ENCODE measurements at places on chromosomes 7 and 10.
A peak's percentile ranks its signal among the peaks of the same experiment; 100 is the strongest.

GRCh38 chr7:139947021-139947420 lies 115.7 kb downstream of the PARP12 start:
- no peak for DNase-seq

GRCh38 chr7:103532955-103533354 lies 86.9 kb upstream of the SLC26A5 start:
- DNase-seq, result no peak

- peak; percentile 43 for DNase-seq
Observed at GRCh38 chr10:3803927-3804741, 19.1 kb upstream of the KLF6 start.

DNA sequence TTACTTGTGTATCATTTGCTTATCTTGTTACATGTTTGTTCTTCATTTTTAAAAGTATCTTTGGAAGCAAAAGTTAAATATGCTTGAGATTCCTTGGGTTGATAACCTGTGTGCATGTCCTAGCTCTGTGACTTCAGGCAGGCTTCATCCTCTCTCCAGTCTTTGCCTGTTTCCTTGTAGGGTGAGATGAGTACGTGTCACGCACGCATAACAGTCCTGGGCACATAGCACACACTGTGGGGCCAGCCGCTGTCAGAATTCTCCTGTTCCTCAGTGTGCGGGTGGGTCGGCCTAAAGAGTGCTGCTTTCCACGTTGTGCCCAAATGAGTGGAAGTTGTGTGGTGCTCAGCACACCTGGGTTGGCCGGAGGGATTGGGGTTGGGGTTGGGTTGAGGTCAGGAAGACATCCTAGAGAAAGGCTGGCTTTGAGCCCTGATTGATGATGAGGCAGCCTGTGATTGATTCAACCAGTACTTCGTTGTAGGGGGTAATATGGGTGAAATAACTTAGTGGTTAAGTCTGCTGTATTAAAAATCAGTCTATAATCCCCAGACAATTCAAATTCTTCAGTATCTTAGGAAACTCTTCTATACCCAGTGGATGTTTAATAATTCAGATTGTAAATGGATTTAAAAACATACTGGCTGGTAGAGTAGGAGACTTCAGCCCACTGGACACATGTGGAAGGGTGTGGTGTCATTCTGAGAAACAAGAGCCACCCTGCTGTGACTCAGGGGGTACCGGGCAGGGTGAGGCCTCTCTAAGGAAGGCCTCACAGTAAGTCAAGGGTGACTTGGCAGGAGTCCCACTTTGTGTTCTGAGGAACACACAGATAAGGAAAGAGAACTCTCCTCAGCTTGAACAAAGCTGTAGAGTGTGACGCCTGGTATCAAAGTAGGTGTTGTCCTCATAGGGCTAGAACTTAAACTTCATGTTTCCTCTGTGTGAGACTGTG lies 54.8 kb downstream of the DAGLB start:
- DNase-seq, result peak; percentile 66

DNA sequence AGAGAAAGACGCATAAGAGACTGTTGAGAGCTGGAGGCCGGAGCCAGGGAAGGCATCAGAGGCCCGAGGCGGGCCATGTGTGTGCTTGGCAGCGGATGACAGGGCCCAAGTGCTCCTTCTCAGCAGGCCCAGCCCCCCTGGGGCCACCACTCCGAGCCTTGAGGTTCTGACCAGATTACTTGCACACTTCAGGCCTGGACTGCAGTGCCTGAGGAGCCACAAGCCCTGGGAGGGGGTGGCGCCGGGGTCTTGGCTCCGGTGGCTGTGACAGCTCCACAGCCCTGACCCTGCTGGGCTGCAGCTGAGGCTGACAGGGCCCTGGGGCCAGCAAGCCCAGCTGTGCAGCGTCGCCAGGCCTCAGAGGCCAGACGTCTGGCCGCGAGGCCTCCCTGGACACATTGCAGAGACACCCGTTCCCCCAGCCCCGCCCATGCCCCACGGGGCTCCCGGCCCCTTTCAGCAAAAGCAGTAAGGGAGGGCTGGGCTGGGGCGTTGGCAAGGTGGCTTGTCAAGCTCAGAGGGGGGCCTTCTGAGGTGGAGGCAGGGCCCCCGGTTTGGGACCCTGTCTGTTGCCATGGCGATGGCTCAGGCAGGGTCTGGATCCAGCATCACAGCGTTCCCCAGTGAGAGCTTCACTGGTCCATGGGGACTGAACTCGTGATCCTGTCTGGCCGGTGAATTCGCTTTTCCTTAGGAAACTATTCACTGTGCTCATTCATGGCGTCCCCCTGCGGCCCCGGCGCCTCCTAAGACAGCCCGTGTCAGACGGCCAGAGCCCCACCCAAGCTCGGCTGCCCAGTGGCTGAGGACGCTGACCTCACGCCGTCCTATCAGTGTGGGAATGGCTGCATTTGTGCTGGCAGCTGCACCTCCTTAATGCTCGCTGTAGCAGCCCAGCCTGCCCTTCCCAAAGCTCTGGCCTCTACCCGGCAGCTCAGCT lies 5.7 kb downstream of the ELN start:
- DNase-seq, result no peak

GRCh38 chr10:114683593-114683992 lies 25.5 kb upstream of the ABLIM1 start:
- no peak for DNase-seq

DNA sequence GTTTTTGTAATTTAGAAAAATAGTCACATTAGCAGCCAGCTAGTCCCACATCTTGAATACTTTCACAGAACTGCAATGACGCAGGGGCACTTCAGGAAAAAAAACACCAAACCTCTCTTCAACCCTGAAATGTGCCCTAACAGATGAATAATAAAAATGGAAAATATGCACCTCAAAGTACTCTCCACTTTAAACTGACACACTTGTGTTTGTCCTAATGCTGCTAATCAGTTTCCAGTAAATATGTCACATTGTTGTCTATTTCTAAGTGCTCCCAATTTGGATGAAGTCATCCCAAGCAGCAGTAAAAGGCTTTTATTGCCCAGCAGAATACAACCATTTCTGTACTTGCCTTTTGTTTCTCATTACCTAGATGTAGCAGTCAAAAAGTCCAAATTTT lies 86.7 kb downstream of the PARD3 start:
- DNase-seq, result no peak

GRCh38 chr7:30029696-30030095 lies 1.5 kb downstream of the PLEKHA8 start:
- no peak for DNase-seq

DNA sequence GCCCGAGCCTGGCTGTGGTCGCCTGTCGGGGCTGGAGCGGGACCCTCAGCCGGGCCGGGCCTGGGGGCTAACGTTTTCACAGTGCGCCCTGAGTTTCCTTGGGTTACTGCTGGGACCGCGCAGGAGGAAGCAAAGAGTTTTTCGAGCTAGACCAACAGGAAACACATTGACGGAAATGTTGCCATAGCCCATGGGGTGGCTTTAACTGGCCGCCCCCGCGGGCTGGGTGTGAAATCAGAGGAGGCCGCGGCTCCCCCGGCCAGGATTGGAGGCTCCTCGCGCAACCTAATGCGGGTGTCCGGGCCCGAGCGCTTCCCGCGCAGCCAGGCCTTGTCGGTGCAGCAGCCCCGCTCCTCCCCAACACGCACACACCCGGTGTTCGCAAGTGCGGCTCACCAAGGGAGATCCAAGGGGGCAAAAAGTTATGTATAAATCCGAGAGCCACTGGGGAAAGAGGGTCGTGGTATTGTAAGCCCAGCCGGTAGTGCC lies 1.9 kb downstream of the HHEX start:
- no peak for DNase-seq

DNA sequence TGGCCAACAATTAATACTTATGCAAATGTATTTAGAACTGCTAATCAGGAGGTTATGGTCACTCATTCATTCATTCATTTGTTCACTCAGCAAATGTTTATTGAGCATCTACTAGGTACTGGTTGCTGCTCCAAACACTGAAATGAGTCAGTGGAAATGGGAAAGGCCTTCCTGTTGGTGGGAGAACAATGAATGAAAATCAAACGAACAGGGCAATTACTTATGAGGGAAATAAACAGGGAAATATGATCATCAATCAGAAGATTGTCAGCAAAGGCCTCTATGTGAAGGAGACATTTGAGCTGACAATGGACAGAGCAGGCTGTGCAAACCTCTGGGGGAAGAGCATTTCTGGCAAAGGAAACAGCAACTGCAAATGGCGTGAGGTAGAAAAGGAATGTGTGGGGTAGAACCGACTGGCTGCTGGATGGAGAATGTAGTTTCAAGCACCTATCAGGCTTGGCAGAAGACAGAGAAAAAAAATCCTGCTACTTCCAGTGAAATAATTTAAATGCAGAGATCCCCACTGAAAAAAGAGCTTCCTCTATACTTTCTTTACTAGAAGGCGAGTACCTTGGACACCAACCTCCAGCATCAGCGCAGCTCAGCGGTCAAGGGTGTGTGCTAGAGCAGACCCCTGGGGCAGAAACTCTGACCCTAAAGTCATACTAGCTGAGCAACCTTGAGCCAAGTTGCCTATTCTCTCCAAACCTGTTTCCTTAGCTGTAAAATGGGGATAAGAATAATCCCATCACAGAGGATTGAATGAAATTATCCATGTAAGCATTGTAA lies 108.8 kb upstream of the EEPD1 start:
- DNase-seq, result no peak

DNA sequence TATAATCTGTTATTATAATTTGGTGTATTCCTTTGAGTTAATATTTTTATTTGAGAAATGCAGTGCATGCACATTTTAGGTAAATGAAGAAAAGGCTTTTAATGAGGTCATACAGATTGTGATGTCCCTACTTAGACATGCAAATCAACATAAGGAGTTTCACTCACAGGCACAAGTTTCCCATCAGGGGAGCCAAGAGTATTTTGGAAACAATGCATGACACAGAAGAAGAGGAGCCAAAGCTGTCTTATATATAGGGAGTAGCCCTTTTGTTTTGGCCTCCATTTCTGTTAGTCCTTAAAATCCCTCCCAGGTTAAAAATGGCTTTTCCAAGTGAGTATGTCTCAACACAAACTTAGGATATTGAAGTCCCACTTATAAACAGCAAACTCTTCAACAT lies 703.4 kb upstream of the ANKRD30A start:
- no peak for DNase-seq

DNA sequence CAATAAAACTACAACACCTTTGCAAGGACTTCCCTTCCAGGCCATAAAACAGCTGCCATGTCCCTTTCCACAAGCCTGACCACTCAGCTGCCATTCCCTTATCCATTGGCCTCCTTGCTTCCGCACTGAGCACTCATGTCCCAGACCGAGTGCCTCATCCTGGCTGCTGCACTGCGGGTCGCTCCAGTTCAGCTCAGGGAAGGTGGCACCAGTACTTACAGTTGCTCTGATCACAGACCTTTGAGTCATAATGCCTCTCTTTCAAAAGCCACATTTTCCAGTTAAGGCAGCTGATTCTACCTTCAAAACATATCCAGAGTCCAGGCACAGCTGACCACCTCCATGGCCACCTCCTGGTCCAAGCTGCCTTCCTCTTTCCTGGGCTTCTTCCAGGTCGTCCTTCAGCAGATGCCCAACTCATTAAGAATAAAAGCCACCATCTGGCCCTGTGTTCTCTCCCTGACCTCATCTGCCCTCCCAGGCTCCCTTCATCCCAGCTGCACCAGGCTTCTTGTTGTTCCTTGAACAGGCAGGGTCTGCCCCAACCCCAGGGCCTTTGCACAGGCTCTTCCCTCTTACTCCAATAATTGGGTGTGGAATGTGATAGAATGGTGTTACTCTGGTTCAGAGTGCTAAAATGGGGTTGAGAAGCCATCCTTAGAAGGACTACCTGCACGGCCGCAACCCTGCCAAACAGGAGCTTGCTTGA lies 64.5 kb downstream of the RAMP3 start:
- no peak for DNase-seq

GRCh38 chr7:99597762-99598501 lies at the start of gene TMEM225B:
Gene TMEM225B, plus strand, starts transcription at chr7:99598267. Its CDS starts 6,122 bp downstream, at chr7:99604389.
- DNase-seq, result no peak

GRCh38 chr10:32923849-32924248 lies 34.2 kb downstream of the ITGB1 start:
- no peak for DNase-seq

GRCh38 chr10:119653916-119654315 lies 2.7 kb downstream of the BAG3 start:
- no peak for DNase-seq

GRCh38 chr7:45230083-45230482 lies 72.5 kb downstream of the RAMP3 start:
- DNase-seq, result no peak

- peak; percentile 44 for DNase-seq
Observed at GRCh38 chr7:31633894-31634494, 53.0 kb upstream of the PPP1R17 start.

DNA sequence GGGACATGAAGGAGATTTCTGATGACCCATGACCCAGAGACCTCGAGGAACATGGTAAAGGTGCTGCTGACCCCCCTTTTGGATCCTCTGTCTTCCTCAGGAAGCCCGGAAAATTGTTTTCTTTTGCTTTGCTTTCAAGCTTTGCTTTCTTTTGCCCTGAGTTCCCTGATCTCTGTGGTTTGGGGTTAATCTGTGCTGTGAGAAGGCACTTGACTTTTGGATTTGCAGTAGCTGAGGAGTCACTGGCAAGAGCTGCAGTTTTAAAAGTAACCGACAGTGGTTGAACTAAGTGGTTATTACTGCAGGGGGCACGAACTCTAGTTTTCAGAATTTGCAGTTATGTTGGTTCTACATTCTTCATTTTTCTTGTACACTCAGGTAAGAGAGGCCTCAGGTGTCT lies 53.0 kb downstream of the PDZD8 start:
- DNase-seq, result no peak

DNA sequence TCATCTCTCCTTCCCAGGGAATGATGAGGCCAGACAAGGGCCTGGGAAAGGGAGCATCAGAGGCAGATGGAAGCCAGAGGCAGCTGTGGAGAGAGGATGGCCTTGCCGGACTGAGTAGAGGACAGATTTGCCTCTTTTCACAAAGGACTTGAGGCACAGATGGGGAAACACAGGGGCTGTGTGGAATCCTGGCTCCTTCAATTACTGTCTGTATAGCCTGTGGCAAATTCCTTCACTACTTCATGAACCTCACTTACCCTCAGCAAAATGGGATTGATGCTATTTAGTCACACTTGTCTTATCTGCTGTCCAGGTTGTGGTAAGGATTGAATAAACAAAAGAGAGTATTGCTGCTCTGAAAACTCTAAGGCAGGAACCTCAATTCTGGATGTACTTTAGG lies 40.3 kb downstream of the SLC25A28 start:
- no peak for DNase-seq

DNA sequence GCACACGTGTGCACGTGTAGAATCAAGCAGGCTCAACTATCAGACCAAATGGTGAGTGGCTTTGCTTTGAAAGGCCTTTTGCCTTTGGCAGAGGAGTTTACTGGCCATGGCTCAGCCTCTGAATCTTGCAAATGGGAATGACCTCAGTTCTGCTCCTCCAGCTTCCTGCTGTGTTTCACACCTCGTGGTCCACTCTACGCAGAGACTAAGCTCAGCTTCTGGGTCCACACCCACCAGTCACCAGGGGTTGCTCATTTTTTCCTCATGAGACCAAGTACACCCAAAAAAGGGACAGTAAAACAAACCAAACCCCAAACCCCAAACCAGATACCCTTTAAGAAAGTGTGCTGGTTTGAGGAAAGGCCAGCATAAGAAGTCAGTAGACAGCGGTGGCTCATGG lies 236.4 kb downstream of the DNAJB6 start:
- no peak for DNase-seq

DNA sequence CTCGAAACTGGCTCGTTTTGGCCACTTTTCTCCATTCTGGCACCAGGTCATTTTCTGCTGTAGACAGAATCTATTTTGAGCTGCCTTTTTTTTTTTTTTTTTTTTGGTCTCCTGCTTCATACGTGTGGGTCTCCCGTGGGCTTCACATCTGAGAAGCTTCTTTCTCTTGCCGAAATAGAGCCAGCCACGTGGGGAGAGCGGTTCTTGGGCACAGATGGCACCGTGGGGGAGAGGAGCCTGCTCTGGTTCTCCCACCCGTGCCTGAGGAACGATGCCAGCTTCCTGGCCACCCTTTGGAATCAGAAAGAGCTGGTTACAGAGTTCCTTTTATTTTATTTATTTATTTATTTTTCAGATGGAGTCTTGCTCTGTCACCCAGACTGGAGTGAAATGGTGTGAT lies 48.7 kb upstream of the OCM2 start:
- DNase-seq, result no peak

Data from AG10803 (cell line).